ENCODE measurements at places on chromosomes 3 and 15.

GRCh38 chr3:22585911-22586310 lies 617.2 kb upstream of the UBE2E2 start:
- DNase-seq = no peak

DNA sequence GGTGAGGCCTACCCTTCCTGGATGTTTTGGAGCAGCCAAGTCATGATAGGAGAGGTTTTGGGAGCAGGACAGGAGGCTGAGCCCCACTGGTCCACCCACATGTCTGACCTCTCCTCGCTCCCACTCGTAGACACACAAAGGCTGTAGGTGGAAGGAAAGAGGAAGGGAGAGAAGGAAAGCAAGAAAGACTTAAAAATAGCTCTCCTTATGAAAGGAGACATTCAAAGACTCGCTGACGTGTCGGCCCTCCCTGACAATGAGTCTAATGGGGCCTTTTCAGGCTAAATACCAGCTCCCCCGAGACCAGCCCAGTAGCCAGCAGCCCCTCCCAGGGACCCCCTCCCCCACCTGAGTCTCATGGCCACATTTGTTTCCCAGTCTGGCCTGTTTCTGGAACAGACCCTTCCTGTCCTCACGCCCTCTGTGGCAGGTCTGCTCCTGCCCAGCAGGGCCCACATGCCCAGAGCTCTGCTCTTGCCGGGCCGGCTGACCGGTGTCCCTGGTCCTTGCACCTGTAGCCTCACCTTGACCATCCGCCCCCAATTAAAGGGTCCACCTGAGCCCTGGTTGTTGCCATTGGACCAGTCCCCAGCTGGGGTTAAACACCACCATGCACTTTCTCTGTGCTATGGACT lies 49.3 kb downstream of the FGD5 start:
- DNase-seq = no peak

GRCh38 chr15:94722024-94722636 lies 490.8 kb downstream of the MCTP2 start:
- no peak for DNase-seq

DNA sequence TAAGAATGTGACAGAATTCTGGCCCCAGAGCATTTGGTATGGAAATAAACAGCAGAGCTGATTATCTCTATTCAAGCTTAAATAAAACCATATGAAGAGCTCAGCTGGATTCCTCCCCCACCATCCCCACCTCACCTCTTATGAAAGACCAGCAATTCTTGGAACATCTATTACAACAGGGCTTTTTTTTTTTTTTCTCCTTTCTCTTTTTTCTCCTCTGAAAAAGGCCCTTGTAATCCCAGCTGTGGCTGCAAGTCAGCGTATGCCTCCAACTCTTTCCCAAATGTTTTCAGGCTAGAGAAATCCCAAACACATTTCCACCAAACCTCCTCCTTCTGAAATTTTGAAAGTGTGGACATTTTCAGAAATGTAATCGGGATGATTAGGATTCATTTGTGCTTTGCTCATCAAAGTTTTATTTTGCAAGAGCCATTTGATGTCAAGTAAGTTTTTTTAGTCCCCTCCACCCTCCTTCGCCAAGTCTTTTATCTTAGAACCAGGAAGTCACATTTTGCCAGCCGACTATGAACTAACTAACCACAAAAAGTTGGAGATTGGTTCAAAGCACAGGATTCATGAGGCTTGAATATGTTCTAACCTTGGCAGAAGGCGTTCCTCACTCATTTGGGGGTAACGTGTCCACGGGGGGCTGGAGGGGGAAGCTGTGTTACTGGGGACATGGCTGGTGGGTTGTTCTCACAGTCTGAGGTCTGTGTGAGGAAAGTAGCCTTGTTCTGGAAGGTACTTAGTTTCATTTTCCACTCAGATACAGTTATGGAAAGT lies 142.0 kb upstream of the PDZRN3 start:
- no peak for DNase-seq

- DNase-seq = no peak
Observed at GRCh38 chr3:12964711-12965612, 108.3 kb downstream of the IQSEC1 start.

DNA sequence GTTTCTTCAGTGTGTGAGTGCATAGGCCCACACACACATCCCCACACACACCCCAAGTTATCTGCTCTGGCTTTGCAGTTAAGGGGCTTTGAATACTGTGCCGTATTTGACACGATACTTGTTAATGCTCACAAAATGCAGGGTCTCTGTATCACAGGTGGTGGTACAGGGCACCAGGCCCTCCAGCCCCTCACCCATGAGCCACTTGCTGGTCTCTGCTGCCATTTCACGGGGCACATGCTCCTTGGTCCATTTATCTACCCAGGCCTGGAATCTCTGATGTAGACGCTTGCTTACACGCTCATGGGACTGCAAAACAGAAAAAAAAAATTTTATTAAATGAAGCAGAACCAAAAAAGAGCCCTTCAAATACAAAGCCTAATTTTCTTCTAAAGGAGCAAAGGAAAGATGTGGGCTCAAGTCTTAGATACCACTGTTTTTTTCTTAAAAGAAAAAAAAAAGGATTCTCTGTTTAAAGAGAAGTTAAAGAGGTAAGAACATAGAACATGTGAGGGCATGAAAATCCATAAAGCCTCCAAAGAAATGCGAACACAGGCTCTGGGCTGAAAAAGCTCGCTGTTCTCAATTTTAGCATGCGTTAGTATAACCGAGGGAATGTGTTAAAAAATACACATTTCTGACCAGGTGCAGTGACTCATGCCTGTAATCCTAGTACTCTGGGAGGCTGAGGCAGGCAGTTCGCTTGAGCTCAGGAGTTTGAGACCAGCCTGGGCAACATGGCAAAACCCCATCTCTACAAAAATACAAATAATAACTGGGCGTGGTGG lies 3.7 kb upstream of the MAN2C1 start:
- DNase-seq = no peak

DNA sequence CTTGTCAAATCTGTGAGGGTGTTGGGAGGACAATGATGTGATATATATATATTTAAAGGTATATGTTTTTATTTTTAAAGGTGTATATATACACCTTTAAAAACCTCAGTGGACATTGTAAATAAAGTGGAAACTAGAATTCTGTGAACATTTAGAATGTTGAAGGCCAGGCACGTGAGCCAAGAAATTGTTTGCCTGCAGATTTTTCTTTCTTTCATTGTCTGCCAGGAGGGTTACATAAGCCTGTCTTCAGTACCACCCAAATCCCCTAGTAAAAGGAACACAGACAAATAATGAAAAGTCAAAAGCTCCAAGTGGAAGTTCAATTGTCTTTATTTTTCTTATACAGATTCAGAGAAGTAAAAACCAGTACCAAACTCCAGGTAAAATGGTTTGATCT lies 42.4 kb downstream of the TM4SF4 start:
- no peak for DNase-seq

DNA sequence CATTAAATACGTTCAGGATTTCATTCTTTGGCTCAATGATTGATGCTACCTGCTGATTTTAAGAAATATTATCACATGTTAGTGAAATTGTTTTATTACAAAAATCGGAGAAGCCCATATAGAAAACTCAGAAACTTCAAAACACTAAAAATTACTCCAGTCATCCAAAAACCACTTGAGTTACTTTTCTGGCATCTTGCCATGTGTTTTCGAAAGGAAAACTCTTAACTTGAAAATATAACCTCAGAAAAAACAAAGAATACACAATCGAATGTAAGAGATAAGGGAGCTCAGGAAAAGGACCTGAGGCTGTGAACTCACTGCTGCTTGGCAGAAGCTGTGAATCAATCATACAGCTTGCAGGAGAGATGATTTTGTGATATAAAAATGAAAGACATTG lies 151.3 kb upstream of the SLITRK3 start:
- DNase-seq = no peak

DNA sequence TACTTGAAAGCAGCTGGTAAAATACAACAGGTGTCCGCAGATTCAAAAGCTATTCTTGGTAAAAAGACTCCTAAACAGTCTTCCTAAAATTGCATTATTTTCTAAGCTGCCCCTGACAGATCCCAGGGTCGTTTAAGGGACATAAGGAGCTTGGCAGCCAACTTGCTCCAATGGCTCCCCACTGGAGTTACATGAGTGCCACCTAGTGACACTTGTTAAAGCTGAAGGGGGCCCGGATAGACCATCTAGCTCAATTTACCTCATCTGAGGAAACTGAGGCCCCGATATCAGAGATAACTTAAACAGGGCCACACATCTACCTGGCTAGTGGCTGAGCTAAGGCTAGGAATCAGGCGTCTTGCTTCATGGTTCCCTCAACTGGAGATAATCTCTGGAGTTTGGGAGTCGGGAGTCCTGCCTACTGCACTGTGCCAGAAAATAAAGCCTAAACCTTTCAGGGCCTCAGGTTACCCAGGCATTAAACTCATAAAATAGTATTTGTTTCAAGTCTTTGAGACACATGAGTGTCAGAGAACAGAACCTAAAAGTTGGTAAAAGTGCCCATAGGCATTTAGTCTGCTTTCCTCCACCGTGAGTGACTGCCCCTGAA lies 6.5 kb upstream of the TBC1D23 start:
- DNase-seq = no peak

- DNase-seq = no peak
Observed at GRCh38 chr3:122298239-122298638, 26.8 kb upstream of the CSTA start.

- DNase-seq = no peak
Observed at GRCh38 chr3:35426366-35426958, 212.9 kb upstream of the ARPP21 start.

- DNase-seq = no peak
Observed at GRCh38 chr3:151391720-151392119, 7.2 kb upstream of the P2RY12 start.

DNA sequence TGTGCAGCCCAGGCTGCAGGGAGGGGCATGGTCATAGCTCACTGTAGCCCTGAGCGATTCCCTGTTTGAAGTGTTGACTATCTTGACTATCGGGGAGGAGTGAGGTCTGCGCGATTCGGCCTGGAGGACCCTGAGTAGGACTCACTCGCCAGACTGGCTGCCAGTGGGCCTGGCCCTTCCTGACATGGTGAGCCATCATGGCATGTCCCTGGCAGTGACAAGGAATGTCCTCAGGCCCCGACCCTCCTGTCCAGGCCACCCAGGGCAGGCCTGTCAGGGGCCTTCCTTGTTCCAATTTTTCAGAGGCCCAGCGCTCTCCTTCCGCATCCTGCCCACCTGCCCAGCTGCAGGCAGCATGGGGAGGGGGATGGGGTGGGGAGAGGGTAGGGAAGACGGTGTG lies 5.2 kb upstream of the OCA2 start:
- DNase-seq = no peak

DNA sequence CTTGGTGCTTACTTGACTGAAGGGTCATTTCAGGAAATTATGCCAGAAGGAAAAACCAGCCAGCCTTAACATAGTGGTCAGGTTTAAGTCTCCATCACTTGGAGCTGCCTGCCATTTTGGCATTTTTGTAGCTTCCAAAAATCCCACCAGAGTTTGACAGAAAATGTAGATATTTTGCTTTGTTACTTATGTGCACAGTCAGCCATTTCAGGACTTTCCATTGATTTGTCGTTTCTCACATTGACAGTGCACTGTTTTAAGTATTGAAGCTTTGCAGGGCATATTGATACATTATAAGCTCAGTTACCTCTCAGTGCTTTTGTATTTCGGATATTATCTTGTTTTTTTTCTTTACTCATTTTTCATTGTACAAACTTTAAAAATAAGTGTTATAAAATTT lies 89.0 kb upstream of the ANKRD34C start:
- DNase-seq = no peak

DNA sequence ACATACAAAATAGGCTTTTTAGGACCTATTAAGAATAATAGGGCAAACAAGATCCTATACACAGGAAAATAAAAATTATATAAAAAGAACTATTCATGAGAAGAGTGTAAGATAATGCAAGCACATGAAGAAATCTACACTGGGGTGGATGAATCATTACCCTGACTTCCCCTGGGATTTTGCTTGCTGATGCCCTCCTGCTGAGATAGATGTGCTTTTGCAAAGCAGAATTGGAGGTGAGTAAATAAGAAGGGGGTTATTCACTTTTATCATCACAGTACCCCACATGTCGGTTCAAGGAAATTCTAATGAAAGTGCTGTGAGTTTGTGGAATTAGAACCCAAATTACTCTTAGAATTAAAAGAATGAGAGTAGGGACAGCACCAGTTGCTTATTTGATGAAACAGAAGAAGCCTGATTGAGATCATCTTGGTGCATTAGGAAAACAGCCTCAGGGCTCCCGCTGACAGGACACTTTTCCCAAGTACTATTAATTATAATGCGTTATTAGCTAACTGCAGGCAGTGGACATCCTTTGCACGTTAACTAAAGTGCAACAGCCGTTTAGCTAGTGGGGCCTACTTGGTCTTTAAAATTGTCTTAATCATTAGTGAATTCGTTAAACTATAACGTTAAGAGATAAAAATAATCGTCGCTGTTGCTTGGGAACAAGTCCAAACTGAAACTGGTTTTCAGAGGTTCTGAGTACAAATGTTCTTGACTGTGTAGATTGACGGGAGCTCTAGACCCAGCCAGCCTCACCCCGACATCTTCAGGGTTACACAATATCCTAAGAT lies 48.4 kb downstream of the SLC2A2 start:
- no peak for DNase-seq

DNA sequence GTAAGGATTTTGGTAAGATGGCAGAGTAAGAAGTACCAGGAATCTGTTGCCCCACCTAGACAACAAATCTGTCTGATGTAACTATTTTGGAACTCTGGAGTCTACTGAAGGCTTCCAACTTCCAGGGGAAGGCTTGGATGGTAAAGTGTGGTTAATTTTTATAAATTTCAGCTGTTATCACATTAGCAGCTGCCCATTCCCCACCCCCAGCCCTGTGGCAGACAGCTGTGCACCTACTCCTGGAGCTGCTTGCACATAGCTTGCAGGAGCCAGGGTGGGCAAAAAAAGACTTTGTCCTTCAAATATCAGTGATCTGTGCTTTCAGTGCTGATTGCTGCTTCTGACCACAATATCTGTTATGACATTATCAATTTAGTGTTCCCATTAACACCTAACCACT lies 47.4 kb downstream of the FRMD5 start:
- DNase-seq = no peak

DNA sequence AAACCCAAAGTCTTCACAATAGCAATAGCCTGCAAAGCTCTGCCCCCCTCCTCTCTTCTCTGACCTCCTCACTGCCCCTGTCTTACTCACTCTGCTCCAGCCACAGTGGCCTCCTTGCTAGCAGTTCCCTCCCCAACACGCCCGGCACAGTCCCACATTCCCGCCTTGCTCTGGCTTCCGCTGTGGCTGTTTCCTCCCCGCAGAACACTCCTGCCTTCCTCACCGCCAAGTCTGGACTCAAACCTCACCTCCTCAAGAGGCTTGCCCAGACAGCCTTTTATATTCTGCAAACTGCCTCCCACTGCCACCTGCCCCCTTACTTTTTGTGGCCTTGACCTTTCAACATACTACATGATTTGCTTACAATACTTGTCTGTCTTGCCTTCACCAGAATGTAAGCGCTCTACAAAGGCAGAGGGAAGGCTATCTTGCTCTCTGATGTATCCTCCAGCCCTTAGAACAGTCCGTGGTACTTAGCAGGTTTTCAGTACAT lies 406 bp upstream of the MPI start:
- no peak for DNase-seq
